ENCODE measurements at places on chromosomes 6 and 20.

- no peak for DNase-seq
These were observed 233.1 kb downstream of the PACRG start for GRCh38 chr6:162960679-162961457.

- DNase-seq: no peak
These were observed 226.6 kb downstream of the HACE1 start for GRCh38 chr6:104633125-104633524.

DNA sequence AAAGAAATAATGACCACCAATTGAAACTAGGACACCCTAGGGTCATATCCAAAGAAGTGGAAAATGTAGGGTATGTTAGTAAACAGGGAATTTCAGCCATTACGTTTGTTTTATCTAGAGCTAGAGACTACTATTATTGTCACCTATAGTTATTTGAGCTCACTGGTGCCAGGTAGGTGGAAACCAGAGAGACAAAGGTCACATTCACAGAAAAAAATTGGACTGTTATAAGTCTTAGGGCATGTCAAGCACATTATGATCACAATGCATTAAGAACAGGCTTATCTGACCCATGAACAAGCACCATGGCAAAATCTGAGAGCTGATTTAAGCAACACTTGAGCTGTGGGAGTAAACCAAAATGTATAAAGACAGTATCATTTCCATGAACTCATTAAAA, 530.1 kb upstream of the CITED2 start:
- DNase-seq: no peak

DNA sequence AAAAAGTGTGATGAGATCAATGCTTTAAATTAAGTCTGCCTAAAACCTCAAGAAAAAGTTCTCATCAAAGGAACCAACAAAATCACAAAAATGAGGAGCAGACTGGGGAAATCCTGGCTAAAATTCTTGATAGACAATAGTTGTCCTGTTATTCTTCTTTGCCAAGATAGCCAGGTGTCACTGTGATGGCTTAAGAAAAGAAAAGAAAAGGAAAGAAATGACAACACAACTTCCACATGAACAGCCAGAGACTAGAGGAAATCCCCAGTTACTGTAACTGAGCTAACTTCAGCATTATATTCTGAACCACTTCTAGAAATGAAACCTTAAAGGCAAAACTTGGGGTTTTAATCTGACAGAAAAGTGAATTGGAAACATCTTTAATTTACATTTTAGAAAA, 129.6 kb downstream of the CD24 start:
- no peak for DNase-seq

GRCh38 chr6:129766959-129767728, 57.2 kb upstream of the ARHGAP18 start:
- peak; percentile 58 for DNase-seq

GRCh38 chr20:43536817-43537440, 21.9 kb upstream of the SGK2 start:
- DNase-seq: no peak

DNA sequence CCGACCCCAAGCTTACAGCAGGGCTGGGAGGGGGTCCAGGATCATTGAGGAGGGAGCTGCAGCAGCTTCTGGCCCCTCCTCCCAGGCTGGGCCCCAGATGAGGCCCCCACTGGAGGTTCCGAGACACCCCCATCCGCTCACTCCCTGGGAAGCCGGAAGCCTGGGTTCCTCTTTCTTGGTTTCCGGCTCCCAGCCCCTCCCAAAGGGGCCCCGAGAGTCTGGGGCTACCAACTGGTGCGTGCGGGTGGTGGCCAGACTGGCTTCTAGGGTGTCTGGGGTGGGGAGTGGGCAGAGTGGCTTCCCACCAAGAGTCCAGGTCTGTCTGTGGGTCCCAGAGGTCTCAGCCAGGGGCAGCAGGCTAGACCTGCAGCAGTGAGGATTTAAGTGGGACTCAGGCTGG, 2.2 kb downstream of the RGS19 start:
- no peak for DNase-seq

GRCh38 chr20:42100137-42100704, 482.0 kb upstream of the CHD6 start:
- DNase-seq: no peak

DNA sequence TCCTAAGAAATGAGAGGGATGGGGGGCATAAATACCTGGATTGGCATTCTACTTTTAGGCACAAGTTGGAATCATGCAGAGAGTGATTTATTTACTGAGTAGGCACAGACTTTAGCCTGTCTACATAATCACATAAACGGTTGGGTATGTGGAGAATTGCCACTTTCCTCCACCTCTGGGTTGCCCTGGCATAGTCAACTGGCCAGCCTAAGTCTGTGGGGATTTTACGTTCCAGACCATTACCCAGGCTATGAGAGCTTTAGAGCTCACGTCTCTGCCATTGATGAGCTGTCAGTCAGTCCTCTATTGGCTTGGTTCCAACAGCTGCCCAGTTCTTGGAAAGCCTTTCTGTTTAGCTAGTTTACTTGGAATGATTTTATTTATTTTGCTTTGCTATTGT, 5.0 kb upstream of the BHLHE23 start:
- DNase-seq: no peak

GRCh38 chr6:106546691-106547414, 82.4 kb downstream of the RTN4IP1 start:
- DNase-seq: no peak

DNA sequence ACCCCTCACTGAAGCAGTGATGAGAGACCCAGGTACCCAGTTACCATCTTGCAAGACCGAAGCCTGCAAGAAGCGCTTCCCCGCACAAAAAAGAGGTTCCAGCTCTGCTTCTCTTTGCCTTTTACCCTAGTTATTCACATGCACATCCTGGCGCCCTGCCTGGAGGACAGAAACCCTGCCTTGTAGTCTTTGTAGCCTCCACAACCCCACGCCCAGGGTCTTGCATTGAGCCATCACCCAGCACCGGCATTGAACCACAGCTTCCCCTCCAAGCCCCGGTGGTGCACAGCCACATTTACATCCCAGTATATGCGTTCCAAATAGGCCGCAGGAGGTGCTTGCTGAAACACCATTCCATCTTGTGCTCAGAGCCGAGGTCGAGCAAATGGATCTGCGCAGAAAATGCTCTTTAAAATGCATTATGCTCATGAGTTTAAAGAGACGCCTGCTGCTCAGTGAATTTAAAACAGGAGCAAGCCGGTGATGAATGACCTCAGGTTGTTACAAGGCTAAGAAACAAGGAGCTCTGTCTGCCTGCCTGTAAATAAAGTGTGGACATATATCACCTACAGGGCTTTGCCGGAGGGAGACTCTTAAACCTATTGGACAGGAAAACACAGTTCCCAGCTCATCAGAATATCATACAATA, 61.7 kb downstream of the GNAS-AS1 start:
- DNase-seq: no peak

Data from activated T-cell treated with anti-CD3 and anti-CD28 coated beads for 48 hours (primary cell).